ENCODE measurements at places on chromosomes 12 and 14.

- no peak for DNase-seq
Observed at GRCh38 chr14:99514552-99515300, 33.5 kb downstream of the CCNK start.

GRCh38 chr14:105102893-105103292 lies 37.7 kb upstream of the GPR132 start:
- no peak for DNase-seq

GRCh38 chr14:33566082-33566481 lies 384.8 kb downstream of the EGLN3 start:
- no peak for DNase-seq

GRCh38 chr14:72588521-72588920 lies 305.4 kb downstream of the DPF3 start:
- no peak for DNase-seq

DNA sequence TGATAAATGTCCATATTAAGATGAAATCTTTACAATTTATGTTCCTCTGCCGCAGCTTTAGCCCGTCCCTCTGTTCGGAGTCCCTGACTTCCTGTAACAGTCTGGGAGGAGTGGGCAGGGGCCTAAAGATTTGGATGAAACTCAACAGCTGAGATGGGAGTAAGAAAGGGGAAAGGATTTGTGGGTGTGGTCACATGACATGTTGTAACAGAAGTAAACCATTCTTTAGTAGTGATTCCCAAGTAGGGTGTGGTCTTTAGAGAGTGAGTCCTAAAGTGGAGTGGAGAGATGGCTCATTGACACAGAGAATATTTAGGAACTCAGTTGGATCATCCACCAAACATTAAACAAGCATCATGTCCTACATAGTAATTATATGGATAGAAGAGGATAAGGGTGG lies 12.9 kb downstream of the TMEM117 start:
- DNase-seq, result no peak

DNA sequence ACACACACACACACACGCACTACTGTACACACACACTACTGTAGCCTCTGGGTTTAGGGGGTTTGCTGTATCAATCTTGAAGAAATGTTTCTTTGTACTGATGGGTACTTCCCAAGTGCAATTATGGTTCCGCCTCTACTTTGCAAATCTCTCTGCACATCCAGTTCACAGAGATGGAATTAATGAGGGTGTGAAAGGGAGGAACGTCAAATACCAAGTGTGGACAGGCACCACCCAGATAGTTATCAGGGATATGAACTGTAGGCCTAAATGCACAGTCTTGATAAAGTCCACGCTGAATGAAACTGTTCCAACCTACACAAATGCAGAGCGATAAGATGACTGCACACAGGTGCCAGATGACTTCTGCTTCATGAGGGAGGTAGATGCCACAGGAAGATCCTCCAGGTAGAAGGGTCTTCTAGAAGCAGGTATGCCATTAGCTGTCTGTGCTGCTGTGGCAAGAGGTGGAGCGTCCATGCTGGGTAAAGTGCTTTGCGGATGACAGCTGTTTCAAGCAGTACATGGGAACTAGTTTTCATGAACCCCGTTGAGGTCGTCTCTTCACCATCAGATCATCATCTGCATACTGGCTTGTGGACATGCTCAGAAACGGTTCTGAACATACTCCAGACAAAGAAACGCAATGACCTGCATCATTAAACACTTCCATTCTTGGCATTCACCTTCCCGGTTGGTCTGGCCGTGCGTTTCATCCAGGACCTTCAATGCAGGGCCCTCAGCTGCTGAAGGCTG lies 314.3 kb upstream of the RTL1 start:
- no peak for DNase-seq

DNA sequence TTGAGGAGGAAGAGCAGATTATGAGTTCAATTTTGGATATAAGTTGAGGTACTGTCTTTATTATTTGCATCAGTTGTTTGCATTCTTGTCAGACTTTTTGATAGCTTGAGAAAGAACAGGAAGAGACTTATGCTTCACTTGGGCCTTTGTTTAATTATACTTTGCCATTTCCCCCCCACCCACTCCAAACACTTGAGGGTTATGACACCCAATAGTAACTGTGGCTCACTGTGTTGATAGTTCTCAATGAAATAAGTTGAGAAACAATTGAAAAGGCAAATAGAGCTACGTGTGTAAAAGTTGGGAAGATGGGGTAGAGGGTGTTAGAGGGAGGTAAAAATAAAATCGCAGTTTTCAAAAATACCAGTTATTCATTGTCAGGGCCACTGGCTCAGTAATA lies 17.7 kb downstream of the NAA30 start:
- DNase-seq, result no peak

- DNase-seq, result no peak
Observed at GRCh38 chr12:31880340-31880739, 78.9 kb upstream of the RESF1 start.

DNA sequence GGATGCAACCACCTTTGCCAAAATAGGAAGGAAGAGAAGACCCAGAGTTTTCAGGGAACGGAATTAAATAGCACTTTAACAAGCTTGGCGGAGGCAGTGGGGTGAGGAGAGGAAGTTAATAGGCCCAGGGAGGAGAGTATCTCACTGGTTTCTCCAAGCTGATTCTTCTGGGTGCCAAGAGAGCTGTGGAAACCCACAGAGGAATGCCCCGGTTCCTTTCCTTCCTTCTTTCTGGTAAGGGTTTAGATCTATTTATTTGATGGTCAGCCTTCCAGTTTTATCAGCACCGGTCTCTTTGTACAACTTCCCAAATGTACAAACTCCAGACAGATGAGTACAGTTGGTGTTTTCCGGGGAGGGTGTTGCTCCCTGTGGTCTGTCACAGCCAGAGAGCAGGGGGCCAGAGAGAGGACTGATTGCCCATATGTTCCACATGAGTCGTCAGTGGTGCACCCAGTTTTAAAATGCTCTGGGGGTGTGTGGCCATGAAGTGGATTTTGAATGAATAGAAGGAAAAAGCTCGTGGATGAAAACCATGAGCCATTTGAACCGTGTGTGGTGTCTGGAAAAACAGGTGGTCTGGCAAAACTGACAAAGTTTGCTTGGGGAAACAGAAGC lies 26.6 kb downstream of the PRKCH start:
- DNase-seq, result no peak

- DNase-seq, result no peak
Observed at GRCh38 chr14:33563901-33564197, 387.0 kb downstream of the EGLN3 start.

DNA sequence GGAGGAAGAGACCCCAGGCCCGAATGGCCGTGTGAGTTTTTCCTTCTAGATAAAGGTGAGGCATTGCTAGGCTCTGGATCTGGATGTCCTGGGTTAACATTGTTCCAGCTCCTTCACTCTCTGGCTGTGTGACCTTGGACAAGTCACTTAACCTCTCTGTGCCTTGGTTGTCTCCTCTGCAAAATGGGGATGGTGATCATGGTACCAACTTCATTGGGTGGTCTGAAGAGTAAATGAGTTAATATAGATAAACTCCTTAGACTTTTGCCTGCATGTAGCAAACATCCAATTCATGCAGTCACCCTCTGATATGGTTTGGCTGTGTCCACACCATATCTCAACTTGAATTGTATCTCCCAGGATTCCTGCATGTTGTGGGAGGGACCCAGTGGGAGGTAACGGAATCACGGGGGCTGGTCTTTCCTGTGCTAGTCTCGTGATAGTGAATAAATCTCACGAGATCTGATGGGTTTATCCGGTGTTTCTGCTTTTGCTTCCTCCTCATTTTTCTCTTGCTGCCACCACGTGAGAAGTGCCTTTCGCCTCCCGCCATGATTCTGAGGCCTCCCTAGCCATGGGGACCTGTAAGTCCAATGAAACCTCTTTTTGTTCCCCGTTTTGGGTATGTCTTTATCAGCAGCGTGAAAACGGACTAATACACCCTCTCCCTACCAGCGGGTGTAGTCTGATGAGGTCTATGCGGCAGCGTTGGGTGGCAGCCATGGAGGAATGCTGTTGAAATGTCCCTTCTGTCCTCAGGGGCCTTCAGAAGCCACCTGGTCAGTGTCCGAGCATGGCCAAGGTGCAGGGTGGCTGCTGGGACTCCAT lies 256.1 kb downstream of the GLT1D1 start:
- no peak for DNase-seq

GRCh38 chr12:103397536-103397935 lies 98.2 kb downstream of the C12orf42 start:
- DNase-seq, result no peak

DNA sequence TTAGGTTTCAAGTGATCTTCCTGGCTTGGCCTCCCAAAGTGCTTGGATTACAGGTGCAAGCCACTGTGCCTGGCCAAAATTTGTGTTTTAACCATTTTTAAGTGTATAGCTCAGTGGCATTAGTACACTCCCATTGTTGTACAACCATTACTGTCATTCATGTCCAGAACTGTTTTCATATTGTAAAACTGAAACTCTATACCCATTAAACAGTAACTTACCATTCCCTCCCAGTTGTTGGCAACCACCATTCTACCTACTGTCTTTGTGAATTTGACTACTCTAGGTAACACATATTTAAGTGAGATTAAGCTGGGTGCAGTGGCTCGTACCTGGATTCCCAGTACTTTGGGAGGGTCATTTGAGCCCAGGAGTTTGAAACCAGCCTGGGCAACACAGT lies 67.3 kb upstream of the KCNH3 start:
- no peak for DNase-seq

- no peak for DNase-seq
Observed at GRCh38 chr14:63899953-63900352, 47.1 kb downstream of the SYNE2 start.

GRCh38 chr12:44335030-44335429 lies 499.1 kb downstream of the TMEM117 start:
- DNase-seq, result no peak

DNA sequence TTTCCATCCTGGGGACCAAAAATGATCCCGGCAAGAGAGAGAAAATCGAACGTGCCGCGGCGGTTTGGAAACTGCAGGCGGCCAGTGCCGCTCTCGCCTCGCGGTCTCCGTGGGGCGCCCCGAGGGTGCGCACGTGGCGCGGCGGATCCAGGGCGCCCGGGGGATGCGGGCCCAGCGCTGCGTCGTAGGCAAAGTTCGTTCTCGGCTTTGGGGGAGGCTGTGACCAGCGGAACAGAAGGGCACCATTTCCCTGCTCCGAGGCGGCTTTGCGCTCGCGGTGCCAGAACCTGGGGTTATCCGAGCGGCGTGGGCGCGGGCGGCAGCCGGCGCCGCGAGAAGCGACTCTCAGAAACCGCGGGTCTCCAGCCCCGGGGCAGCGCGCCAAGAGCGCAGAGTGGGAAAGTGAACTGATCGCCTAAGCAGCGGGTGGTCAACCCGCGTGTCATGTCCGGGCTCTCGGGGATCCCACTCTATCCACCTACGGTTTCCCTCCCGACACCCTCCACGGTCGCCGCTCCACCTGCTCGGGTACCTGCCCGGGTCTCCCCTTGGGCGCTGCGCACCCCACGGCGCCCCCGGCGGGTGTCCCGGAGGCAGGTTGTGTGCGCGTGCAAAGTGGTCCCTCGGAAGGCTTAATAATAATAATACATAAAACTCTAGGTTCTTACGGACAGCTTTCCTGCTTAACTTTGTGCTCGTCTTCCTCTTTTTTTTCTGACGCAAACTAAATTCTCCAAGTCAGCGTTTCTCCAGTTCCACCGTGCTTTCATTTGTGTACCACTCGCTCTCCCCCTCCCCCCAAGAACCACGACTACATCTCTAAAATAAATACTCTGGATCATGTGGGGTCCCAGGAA lies 1.2 kb downstream of the ESRRB start:
- no peak for DNase-seq

GRCh38 chr14:100142073-100143040 lies 17.1 kb downstream of the DEGS2 start:
- DNase-seq, result no peak

- no peak for DNase-seq
Observed at GRCh38 chr12:112808156-112808555, 16.6 kb downstream of the RPH3A start.

DNA sequence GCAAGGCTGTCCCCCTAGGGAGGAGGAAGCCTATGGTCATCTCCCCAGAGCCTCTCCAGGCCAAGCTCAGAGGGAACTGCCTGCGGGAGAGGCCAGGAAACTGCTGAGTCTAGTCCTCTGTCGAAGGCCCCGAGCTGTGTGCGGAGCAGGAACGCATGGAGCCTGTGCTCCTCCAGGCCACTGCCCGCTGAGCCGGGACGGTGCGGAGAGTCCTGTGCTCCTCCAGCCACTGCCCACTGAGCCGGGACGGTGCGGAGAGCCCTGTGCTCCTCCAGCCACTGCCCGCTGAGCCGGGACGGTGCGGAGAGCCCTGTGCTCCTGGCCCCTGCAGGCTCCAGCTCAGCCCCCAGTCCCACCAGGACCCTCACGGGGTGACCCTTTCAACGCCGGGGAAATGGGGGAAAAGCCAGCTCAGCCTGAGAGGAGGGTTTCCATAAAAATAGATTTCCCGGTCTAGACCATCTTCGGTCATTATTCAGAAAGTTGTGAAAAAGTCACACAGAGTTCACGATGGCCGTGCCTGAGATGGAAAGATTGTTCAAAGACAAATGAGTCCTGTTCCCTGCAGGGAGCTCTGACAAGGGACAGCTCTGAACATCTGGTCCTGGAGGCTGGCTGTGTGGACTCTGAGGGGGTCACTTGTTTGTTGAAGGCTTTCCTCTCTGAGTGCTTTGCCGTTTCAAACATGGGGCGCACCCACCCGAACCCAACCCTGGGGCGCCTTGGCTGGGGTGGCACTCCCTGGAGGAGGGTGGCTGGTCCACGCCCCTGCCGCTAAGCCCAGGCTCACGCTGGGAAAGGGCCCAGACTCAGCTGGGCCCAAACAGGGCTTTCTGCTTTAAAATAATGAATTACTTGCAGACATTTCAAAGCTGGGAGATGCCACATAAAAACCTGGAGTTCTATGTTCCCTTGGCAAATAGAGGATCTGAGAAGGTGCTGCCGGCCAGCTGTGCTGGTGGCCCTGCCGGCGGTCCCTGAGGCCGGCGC lies 85.5 kb downstream of the ADGRD1 start:
- no peak for DNase-seq

DNA sequence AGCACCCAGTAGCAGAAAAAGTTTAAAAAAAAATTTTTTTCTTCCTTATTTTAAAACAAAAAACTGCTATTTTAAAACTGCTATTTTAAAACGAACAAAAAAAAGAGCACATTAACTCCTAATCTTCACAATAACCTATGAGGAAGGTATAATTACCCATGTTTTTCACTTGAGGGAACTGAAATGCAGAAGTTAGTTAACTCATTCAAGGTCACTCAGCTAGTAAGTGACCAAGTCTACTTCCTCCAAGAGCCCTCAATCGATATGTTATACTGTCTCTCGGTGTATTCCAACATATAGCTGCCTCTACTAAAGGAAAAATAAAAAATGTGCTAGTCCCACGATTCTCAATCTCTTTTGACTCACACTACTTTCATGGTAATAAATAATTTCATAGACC lies 7.8 kb downstream of the RPAP3 start:
- DNase-seq, result no peak

DNA sequence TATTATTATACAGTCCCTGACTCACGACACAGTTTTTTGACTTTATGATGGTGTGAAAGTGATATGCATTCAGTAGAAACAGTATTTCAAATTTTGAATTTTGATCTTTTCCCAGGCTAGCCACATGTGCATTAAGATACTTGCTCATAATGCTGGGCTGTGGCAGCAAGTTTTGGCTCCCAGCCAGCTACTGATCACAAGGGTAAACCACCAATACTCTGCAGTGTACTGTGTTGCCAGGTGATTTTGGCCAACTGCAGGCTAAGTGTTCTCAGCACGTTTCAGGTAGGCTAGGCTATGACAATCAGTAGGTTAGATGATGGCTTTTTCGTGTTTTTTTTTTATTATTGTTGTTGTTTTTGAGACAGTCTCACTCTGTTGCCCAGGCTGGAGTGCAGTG lies 69.4 kb upstream of the ACTN1 start:
- DNase-seq, result no peak

All from activated CD8-positive, alpha-beta memory T cell treated with anti-CD3 and anti-CD28 coated beads for 24 hours (primary cell).